ENCODE measurements at places on chromosomes 4 and X.
A peak's percentile ranks its signal among the peaks of the same experiment; 100 is the strongest.

DNA sequence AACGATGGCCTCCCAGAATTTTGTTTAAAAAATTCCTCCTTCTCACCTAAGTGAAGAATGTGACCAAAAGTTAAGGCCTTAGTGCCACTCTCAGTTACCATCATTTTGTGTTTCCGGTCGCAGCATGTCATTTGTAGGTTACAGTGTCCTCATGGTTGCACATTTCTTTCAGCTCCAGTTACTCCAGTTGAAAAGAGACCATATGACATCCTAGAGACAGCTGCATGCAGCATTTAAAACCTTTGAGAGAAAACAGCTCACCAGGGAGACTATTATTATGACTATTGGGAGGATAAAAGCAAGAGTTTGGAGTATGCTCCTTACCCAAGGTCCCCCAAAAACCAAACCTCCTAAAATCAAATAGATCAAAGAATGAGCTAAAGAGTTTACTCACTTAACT lies 45.8 kb downstream of the MGARP start:
- no peak for DNase-seq

- peak; percentile 14 for DNase-seq
Measured at GRCh38 chr4:82373486-82373815, 340 bp downstream of the HNRNPD start.

DNA sequence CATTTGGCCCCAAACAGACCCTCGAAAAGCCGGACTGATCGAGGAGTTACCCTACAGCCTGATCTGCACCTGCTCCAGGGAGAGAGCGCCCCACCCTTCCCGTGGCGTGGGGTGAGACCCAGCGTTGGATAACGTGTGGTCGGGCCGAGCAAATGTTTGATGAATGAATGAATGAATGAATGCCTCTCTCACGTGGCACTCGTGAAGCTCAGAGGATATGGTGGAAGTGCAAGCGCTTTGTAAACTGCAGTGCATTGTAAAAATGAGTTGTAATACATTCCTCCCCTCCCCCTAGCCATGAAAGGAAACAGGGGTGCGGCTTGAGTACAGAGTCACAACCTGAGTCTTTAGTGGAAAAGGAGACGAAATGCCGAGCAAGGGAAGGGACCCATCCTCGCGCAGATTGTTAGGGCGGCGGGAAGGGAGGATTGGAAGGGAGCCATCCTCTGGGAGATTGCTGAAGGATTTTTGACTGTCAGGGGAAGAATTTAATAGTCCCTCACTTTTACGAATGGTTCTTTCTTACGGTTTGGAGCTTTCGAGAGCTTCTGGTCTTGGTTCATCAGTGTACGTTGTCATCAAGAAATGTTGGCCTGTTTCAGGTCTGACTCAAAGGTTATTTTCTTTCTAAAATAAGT lies 772 bp upstream of the FBXW7 start:
- DNase-seq, result peak; percentile 43

GRCh38 chr4:134382478-134383227 lies 181.1 kb upstream of the PABPC4L start:
- no peak for DNase-seq

- DNase-seq, result no peak
Measured at GRCh38 chr4:3419836-3420605, 21.7 kb upstream of the HGFAC start.

GRCh38 chr4:176287546-176287945 lies 18.5 kb upstream of the ASB5 start:
- no peak for DNase-seq

- DNase-seq, result no peak
Measured at GRCh38 chr4:110753466-110753865, 130.6 kb upstream of the PITX2 start.

- no peak for DNase-seq
Measured at GRCh38 chr4:84877051-84877833, 89.2 kb downstream of the WDFY3 start.

DNA sequence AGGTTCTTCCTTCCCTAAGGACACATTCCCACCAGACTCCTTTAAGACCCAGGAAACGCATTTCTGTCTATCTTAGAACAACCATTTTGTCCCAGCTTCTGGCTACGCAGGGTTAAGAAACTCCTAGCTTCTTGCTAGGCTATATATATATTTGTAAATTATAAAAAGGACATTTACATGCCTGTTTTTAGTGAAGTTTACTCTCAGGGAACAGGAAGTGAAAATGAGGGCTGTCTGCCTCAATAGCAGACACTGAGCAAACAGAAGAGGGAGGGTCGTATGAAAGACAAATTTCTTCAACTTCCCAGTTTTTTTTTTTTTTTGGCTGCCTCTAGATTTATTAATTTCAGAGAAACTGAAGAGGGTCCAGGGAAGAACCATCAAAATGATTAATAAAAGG lies 9.3 kb upstream of the FRMPD3 start:
- DNase-seq, result no peak

- DNase-seq, result no peak
Measured at GRCh38 chrX:70359458-70359857, 63.7 kb upstream of the GDPD2 start.

DNA sequence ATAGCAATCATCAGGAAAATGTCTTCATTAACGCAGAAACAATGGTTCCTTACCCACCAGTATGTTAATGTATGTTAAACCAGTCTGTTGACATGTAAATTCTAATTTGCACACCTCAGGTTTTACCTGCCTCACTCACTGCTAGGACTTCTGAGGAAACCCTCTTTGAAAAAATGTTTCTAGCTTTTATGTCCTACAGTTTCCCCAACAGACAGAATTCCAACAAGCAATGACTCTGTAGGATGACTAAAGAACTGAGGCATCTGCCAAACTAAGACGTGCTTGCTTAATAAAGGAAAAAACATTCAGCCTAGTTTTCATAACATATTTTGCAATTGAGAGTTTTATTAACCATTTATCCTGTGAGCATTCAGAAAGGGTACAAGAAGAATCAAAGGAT lies 20.6 kb upstream of the SOX3 start:
- no peak for DNase-seq

DNA sequence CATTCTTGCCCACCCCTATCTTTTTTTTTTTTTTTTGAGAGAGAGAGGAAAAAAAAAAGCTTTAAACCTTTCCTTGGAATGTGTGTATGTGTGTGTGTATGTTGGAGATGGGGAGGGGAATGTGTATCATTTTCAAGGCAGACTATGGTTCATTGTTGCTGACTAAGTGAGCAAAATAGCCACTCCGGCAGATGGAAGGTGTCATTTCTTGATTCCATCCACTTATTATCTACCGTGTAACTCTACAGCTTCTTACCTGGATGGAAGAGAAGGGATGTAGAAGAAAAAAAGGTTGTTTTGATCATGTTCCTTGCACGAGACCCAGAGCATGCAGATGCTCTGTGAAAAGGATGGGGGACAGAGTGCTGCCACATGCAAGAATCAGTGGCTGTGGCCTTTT lies 5.9 kb upstream of the GK2 start:
- no peak for DNase-seq

GRCh38 chr4:101232074-101232776 lies 115.1 kb downstream of the PPP3CA start:
- no peak for DNase-seq

GRCh38 chrX:151641564-151641963 lies 53.7 kb upstream of the PRRG3 start:
- no peak for DNase-seq

GRCh38 chr4:151532001-151532708 lies 123.2 kb downstream of the FHIP1A start:
- no peak for DNase-seq

DNA sequence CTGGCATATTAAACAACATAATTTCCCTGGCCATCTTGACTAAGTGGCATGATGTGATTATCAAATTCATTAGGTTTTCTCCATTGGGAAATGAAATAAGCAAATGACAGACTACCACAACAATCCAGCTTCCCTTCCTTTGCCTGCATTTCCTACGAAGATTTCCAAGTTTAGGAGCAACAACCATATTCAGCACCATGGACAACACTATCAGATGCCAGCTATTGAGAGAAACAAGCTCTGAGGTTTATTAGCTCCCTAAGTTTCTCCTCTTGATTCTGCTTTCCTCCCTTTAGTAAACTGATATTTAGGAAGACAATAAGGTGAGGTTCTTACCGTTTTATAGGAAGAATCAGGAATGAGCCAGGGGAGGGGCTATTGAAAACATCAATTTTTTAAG lies 36.2 kb downstream of the DCX start:
- no peak for DNase-seq

DNA sequence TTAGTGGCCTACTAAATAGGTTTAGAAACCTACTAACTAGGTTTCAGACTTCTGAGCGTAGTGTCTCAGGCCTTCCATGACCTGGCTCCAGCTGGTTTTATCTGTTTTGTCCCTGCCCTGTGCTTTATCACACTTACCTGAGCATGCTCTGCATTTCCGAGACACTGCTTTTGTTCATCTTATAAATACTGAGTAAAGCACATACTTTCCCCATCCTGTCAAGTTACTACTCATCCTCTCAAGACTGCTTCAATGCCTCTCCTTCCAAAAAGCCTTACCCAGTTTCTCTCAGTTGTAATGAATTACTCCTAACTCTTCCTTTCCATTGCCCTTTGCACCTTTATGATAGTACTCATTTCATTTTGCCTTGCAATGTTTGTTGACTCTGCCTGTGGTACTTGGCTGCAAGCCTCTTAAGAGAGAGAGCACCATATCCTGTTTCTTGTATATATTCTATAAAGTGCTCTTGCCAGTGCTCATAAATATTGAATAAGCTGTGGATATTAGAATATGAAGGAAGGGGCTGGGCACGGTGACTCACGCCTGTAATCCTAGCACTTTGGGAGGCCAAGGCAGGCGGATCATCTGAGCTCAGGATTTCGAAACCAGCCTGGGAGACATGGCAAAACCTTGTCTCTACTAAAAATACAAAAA lies 34.4 kb downstream of the SLAIN2 start:
- no peak for DNase-seq

GRCh38 chrX:29241809-29242208 lies 654.6 kb downstream of the IL1RAPL1 start:
- no peak for DNase-seq

DNA sequence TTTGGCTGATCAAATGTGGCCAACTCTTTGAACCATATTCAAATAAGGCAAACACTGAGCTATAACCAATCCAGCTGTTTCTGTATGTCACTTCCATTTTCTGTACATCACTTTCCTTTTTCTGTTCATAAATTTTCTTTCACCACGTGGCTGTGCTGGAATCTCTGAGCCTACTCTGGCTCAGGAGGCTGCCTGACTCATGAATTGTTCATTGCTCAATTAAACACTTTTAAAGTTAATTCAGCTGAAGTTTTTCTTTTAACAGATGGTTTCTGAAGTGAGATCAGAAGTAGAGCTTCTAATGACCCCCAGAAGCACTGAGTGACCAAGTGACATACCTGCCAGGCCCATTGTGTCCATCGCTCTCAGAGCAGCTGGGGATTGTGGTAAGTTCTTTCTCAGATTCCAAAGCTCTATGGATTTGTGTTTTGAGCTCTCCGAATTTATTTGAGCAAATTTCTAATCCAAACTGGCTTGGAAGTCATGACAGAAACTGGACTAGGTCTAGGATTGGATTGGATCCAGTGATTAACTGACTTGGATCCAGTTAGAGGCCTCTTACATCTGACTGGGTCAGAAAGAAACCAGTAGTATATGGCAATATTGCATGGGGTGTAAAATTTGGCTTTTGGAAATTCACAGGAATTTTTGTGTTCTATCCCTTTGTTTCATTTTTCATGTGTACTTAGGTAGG lies 121.2 kb upstream of the BANK1 start:
- DNase-seq, result no peak

DNA sequence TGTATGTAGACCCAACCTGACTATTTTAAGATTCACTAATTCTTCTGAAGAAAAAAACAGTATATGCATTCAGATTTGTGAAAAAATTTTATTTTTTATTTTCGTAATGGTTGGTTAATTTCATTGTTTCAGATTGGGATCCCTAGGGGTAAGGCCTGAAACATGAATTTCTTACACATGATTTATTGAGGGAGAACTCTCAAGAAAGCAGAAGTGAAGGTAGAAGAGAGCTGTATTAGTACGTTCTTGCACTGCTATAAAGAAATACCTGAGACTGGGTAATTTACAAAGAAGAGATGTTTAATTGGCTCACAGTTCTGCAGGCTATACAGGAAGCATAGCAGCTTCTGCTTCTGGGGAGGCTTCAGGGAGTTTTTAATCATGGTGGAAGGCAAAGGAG lies 611.9 kb upstream of the TECRL start:
- no peak for DNase-seq

DNA sequence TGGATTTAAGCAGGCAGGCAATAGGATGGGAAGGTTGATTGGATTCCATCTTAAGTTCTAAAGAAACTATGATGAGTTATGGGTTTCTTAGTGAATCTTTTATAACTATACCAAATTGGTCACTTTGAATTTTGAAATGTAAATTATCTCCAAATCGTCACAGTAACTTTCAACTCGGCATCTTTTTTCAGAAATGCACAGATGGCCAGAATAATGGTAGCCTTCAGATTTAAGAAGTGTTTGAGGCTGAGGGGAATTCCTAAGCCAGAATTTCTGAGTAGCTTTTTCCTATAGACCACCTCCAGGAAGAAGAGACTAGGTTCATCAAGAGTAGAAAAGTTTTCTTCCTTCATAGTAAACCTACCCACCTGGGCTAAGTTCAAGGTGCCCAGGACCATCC lies 663.7 kb upstream of the TENM3 start:
- DNase-seq, result no peak

GRCh38 chr4:3034231-3034630 lies 40.1 kb downstream of the HTT-AS start:
- DNase-seq, result peak; percentile 8

- DNase-seq, result no peak
Measured at GRCh38 chr4:36446275-36446674, 164.9 kb downstream of the DTHD1 start.

DNA sequence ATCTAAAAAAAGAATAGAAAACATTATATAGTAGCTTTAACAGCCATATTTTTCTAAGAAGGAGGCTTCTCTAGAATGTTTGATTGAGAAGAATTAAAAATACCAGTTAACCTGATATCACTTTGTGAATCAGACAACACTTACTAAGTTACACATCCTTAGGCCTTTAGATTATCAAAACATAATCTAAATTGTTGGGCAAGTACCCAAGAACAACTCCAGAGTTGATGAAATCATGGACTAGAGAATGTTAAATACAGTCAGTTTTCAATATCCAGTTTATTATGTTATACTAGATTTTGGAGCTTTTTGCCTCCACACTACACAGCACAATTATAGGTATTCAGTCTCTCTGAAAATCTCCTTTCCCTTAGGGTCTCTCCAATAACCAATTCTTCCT lies 39.6 kb downstream of the ARL13A start:
- no peak for DNase-seq

DNA sequence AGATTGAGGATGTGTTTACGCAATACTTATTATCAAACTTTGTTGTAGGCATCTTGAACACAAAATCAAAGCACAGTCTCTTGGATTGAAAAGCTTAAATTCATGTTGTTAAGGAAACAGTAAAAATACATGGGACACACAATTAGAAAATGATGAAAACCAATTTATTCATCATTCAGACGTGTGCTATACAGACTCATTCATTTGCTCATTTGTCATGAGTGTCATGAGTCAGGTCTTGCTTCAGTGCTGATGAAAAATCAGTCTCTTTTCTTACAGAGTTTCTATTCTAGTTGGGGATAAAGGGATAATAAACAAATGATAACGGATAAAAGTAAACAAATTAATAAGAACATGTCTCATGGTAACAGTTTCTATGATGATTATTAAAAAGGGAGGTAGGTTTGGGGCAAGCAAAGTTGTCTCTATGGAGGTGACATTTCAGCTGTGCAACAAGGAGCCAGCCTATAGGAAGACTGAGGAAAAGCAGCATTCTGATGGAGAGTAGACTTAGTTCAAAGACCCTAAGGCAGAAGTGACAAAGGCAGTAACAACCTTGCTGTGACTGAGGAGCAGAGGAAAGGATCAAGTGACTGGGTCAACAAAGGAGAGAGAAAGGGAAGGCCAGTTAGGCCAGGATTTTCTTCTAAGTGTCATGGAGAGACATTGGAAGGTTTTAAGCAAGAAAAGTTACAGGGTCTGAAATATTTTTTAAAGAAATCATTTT lies 224.0 kb upstream of the HHIP start:
- DNase-seq, result no peak

Measured in GM13977 (cell line).